ENCODE measurements at places on chromosomes 16 and 17. TPM values are rescaled to one million over a fixed set of nuclear protein-coding genes. Genes with fewer than 3 reads are reported as not detected.
A peak's percentile ranks its signal among the peaks of the same experiment; 100 is the strongest.

- no peak for DNase-seq
These were observed 165.1 kb downstream of the PHKB start for GRCh38 chr16:47626246-47626645.

DNA sequence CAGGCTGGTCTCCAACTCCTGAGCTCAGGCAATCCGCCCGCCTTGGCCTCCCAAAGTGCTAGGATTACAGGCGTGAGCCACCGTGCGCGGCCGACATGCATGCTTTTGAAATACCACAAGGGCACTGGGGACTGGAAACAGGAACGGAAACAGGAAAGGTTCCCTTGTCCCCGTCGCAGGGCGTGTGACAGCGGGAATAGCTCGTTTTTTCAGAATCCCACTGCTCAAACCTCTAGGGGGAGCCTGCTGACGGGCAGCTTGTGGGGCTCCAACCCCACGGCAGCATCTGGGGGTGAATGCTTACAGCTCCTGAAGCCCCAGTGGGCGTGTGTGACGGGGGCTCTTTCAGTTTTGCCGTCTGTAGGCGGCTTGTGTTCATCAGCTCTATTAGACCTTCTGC is 18.8 kb upstream of the ASGR2 start:
- peak; percentile 43 for DNase-seq

The OR1A1 gene
- polyA plus RNA-seq, result not detected

DNA sequence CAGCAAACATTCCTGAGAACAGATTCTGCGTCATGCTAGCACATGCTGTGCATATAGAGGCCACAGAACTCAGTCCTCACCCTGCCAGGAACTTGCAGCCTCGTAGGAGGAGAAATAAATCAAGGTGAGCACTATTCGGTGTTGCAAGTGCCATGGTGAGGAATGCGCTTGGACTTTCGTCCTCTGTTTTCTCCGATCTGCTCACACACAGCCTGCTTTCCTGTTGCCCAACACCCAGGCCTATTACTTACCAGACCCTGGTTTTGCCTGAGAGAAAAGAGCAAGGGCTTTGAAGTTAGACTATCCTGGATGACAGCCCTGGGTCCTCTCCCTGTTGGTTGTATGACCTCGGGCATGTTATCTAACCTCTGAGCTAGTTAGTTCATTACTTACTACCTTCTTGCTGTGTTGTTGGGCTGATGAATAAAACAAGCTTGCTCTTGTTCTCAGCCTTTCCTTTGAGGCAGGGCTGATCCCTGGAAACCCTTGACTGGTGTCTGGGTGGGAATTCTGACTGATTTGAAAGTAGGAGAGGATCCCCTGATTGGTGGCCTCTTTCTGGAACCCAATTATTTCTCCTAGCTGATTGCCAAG is 2.9 kb downstream of the ACSF2 start:
- peak; percentile 79 for DNase-seq

The PIMREG gene
- 10.5 TPM for polyA plus RNA-seq

DNA sequence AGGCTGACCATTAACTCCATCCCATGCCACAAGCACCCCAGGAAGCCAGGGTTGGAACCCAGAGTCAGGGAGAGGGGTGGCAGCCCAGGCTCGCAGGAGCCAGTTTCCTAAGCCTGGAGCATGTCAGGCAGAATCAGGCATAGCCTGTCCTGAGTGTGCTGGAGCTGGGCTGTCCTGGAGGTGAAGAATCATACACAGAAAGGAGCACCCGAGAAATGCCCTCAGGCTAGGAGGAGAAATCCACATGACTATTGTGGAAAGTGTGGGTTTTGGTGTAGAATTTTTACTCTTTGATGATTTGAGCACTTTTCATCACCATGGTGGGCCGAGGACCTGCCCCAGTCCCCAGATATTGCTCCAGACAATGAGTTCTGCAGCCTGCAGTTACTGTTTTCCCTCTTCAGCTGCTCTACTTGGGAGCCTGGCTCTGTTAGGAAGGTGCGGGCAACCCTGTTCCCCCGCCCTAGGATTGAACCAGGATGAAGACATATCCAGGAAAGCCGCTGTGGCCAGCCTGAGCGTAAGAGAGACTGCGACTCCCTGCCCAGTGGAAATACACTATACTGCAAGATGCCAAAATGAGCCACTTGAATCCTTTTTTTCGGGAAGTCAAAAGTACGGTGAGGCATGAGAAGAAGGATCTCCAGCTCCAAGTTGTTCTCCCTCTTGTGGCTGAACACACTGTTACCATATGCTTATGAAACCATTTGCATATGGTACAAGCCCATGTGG is 29.0 kb upstream of the HEATR6 start:
- no peak for DNase-seq

The SDK2 gene
- 0.52 TPM for polyA plus RNA-seq

The PRR35 gene
- not detected for polyA plus RNA-seq

The RTN4RL1 gene
- polyA plus RNA-seq, result 0.97 TPM

The ARRB2 gene
- polyA plus RNA-seq, result 20.0 TPM

DNA sequence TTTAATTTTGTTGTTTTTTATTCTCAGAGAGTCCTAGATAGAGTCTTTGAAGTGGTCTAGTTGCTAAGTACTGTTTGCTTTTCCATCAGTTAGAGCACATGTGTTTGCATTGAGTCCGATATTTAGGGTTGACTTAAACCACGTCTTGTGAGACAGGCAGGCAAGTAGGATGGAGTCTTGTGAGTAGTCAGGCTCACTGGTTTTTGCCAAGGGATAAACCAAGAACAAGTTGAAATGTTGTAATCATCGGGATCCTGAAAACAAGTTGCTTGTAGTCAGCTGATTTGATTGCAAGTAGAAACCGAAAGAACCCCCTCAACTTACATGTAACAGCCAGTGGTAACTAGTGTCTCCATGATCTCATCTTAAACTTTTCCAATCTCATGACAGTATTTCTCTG is 17.2 kb downstream of the ATP6V0A1 start:
- DNase-seq, result no peak

The ICAM2 gene
- 2.7 TPM for polyA plus RNA-seq

The FOXL1 gene
- 0.51 TPM for polyA plus RNA-seq

DNA sequence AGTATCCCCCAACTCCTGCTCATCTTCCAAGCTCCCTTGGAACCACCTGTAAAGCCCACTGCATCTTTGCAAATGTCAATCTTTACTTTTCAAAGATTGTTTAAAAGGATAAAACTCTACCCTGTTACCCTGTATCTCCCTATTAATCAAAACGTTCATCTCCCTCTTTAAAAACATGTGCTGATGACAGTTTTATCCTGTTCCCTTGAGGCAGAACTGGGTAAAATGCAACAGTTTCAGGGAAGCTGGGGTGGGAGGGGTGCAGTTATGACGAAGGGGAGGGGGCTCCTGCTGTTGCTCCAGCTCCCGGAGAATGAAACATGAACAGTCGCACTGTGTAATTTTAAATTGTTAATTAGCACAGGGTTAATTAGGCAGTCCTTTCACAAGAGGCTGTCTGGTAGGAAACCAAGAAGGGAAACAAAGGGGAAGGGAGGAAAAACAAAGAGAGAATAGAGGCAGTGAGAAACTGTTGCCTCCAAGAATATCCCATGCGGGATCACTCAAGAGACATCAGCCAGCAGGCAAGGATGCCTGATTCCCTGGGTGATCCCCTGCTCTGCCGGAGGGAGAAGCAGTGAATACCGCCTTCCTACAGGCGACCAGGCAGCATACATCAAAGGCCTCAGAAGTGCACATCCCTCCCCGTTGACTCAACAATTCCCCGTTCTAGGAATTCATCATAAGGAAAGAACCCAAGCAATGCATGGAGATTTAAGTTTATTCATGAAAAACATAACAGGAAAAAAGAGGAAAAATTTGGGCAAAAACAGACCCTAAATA is 84.2 kb downstream of the ZFHX3 start:
- no peak for DNase-seq

DNA sequence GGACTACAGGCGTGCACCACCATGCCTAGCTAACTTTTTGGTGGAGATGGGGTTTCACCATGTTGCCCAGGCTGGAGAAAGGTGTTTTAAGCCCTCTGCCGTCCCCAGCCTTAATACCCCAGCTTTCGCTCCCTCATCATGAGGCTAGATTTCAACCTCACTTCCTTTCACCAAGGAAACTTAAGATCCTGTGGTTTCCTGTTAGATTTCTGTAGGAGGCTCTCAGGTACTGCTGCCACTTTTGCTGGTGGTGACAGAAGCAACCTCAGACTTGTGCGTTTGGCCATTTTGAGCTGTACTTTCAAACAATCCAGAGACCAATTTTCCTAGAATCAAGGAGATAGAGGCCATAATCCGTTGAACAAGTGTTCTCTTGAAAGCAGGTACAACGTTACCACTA is 36.2 kb downstream of the MPHOSPH6 start:
- no peak for DNase-seq

DNA sequence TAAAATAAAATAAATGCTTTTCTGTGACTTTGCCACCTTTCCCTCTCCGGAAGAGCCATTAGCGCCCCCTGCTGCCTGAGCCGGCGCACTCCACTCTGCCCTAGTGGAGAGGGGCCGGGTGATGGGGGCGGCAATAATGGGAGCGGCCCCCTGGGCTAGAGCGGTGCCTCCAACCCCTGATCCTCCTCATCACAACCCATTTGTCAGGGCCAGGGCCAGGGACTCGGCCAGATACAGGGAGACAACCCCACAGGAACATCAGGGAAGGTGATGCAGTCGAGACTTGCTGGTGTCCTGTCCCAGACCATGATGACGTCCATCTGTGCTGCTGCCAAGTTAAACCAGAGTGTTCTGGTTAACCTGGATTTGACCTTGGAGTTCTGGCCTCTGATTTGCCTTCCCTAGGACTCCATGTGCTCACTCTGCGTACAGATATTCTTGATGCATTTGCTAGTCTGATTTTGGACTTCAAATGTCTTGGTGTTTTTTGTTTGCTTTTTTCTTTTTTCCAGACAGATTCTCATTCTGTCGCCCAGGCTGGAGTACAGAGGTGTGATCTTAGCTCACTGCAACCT is 46.1 kb upstream of the BPTF start:
- peak; percentile 53 for DNase-seq

The EXOC3L1 gene
- polyA plus RNA-seq, result 2.0 TPM

The SDR42E2 gene
- polyA plus RNA-seq, result not detected

- no peak for DNase-seq
These were observed 446.7 kb downstream of the PMP22 start for GRCh38 chr17:14818469-14818868.

Data from hepatocyte (in vitro differentiated cells).